B cell (primary cell): ENCODE measurements at places on chromosomes 5 and 9. TPM values are rescaled to one million over a fixed set of nuclear protein-coding genes. Genes with fewer than 3 reads are reported as not detected.

DNA sequence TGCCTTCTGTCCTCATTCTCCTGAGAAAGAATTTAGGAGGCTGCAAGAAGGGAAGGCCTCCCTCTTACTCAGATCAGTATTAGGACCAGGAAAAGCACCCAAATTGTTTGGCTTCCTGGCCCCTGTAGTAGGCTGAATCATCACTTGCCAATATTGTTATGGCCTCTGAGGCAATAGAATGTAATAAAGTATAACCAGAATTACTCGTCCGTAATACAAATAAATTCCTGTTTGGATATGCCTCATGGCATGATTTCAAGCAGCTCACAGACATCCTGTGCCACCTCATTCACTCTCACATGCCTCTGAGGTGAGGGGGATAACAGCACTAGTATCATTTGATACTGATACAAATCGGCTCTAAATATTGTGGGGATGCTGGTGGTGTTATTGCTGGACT lies 427.3 kb downstream of the ISL1 start:
- DNase-seq = no peak

- DNase-seq = no peak
Observed at GRCh38 chr5:111655169-111655924, 101.6 kb downstream of the NREP start.

DNA sequence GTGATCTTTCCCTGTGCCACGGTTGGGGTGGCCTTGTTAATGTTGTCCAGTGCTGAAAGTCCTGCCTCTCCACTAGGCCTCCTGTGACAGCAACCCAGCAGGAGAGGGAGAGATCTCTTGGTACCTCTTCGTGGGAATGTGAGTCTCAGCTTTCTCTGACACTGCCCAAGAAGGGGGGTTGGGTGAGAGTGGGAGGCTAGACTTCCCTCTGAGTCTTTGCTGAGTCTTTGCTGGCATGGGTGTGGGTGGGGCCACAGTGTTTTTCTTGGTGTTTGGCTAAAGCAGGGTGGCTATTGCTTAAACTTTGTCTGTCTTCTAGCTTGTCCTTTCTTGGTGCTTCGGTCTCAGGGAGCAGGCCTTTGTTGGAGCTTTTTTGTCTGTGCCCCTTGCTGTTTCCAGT lies 145.6 kb downstream of the GNA14 start:
- no peak for DNase-seq

- no peak for DNase-seq
Observed at GRCh38 chr5:137734331-137734730, 1.6 kb downstream of the KLHL3 start.

DNA sequence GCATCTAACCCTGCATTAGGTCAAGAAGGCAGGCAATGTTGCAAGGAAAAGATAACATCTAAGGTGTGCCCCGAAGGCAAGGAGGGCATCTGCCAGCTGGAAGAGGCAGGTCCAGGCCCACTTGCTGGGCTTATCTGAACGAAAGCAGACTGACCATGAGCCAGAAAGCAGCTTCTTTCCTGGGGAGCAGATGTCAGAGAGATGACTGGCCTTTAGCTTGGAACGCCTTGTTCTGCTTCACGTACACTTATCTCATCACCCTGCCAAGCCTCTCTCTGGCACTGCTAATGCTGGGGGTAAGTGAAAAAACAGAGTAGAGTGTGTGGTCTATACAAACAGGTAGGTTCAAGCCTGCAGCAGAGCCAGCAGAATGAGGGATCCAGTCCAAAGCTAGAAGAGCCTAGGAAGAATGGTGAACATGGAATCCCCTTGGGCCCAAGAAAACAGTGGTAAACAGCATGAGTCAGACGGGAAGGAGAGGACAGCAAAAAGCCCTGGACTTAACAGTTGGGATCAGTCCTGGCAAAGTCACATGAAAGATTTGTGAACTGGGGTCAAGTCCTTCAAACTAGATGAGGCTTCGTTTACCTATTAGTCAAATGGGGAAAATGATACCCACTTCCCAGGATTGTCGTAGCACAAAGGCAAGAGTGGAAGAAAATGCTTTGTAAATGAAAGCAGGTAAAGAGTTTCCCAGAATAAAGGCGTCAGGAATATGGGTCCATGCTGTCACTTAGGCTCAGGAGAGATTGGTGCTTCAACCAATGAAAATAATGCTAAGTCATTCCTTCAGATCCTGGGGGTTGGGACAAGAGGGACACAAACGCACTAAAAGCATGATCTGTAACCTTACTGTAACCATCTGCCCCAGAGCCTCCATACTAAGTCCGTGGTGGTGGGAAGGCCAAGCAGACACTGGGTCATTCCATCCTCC lies 200.9 kb downstream of the SLIT3 start:
- DNase-seq = no peak

DNA sequence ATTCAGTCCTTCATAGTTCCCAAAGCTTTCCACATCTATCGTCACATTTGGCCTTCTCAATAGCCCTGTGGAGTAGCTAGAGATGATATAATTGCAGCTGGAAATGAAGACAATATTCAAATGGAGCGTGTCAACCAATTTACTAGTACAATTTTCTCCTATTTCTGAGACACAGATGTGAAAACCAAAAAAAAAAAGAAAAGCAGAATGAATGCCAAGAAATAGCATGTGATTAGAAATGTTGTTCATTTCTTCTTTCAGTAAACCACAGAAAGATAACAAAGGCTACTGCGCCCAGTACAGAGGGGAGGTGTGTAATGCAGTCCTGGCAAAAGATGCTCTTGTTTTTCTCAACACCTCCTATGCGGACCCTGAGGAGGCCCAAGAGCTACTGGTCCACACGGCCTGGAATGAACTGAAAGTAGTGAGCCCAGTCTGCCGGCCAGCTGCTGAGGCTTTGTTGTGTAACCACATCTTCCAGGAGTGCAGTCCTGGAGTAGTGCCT lies 99.0 kb downstream of the MUSK start:
- no peak for DNase-seq

- DNase-seq = no peak
Observed at GRCh38 chr5:138721979-138722378, 31.2 kb upstream of the CTNNA1 start.

DNA sequence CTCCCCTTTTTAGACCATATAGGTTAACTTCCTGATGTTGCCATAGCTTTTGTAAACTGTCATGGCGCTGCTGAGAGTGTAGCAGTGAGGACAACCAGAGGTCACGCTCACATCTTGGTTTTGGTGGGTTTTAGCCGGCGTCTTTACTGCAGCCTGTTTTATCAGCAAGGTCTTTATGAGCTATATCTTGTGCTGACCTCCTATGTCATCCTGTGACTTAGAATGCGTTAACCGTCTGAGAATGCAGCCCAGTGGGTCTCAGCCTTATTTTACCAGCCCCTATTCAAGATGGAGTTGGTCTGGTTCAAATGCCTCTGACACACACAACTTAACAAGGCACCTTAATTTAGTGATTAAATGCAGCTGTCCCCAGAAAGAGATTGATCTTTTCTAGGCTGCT lies 23.9 kb upstream of the KDM4C start:
- no peak for DNase-seq

DNA sequence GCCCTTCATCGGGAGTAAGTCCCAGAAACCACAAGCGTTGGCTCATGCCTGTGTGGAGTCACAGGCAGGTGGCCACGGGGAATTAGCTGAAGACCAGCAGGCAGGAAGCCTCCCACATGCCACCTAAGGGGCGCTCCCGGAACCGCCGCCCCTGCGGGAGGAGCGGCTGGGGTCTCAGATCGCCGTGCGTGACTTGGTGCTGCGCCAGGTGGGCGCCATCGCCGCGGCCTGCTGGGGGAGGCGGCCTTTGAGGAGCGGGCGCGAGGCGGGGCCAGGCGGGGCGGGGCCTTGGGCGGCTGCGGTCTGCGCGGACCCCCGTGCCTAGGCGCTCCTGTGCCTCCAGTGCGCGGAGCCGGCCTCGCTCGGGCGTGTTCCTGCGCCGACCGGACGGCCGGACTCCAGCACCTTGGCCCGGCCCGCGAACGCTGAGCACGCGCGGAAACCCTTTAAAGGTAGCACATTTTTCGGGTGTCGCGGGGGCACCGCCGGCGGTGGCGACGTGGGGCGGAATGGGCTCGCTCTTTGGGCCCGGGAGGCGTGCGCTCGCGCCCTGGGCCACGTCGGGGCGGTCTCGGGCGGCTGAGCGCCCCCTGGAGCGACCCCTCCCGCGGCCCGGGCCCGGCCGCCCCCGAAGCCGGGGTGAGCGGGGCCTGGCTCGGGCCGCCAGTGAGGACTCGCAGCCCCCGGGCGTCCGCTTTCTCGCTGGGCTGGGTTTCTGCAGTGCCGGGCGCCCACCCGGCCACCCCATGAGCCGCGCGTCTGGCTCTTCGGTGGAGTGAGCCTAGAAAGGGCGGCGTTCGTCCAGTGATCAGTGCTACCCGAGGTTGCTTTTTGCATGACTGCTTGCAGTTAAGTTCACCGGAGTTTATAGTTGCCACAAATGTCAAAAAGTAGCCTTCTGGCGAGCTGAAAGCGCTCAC lies 24.5 kb downstream of the LECT2 start:
- DNase-seq = no peak

- DNase-seq = no peak
Observed at GRCh38 chr9:8188723-8189407, 389.3 kb upstream of the DMAC1 start.

GRCh38 chr5:172906436-172906835 lies 52.8 kb upstream of the RPL26L1 start:
- DNase-seq = no peak

DNA sequence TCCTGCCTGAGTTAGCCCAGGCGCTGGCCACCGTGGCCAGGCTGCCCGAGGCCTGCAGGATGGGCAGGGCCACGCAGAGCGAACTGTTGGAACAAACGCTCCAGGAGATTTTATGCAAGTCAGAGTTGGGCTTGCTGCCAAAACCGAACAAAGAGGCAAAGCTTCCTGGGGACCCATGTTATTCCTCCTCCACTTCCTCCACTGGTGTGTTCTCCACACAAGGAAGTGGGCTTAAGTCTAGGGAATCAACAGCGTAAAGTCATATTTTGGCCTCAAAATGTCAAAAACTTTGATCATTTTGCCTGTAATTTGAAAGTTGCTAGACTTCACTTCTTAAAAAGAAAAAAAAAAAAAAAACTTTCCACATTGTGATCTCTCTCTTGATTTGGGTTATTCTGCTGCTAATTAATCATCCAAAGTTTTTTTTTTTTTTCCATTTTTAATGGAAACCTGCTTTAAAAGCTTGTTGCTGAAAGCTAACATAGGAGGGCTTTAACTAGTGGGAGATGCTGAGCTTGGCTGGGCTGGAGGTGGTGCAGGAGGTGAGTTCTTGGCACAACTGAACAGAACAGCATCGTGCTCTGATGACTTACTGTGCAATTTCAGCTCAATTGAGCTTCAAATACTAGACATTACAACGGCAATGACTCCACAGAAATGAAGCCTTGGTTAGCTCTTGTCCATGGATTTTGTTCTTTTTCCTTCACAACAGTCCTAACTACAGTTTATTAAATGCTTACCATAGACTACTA lies 73.0 kb downstream of the PTPDC1 start:
- no peak for DNase-seq

DNA sequence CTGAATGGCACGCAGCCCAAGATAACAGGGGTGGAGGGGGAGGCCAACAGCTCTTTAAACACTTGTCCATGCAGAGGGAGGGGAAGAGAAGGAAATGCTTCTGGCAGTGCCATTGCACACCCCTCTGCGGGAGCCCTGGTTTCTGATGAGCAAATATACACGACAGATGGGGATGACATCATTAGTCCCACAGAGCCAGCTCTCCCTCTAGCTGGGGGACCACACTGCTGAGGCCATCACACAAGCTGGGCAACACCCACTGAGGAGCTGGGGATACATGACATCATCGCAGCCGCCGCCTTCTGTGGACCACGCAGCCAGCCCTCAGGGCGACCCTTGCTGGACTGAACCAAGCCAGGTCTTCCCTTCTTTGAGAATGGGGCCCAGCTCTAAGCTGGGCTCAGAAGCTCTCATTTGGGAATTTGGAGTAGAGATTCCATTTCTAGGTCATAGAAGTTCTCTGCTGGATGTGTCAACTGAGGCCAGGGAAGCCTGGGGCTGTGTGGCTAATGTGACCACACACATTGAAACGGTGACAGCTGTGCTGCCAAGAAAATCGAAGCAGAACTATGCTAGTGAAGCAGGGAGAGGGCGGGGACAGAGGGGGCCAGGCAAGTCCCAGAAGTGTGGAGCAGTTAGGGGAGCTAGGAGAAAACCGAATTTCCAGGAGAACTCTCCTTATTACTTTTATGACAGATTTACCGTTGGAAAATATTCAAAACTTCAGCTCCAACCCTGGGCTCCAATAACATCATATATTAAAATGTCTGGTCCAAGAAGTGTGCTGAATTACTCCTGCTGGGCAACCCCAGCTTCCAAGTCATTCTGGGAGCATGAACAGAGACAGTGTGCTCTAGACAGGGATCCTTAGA lies 79.5 kb downstream of the PRRT1B start:
- no peak for DNase-seq

GRCh38 chr5:53319315-53319714 lies 161.1 kb upstream of the FST start:
- DNase-seq = no peak

DNA sequence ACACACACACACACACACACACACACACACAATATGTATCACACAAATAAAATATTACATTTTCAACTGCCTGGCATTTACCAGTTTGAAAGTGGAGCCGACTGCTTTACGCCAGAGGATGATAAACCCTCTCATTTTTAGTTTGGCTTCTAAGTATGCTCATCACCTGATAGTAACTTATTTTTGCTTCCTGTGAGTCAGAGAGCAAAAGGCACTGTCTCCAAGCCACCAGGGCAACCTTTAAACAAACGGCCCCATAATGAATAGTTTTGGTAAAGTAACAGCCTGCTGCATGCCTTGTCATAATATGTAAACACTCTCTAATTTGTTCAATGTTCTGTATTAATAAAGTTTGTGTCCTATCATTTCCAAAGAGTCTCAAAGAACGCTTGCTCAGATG lies 26.9 kb downstream of the KLF4 start:
- DNase-seq = no peak

DNA sequence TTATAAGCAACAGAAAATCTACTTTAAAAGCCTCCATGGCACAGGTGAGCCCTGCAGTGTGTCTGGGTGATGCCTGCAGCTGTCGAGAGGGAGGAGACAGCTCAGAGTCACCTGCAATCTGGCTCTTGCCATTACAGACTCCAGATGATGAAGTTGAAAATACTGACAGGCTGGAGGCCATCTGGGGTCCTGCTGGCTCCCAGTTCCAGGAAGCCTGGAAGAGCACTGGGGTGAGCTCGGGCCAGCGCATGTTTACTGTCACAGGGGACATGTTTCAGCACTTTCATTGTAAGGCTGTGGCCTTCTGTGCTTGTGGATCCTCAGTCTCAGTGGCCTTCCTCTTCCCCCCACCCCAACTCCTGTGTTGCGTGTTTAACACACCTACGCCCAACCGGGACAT lies 28.4 kb downstream of the CEL start:
- no peak for DNase-seq

SLC4A9 gene
- total RNA-seq = not detected in 2 replicates

CDKN2A gene
- total RNA-seq = 9.5 and 11.7 TPM in 2 replicates

BTNL9 gene
- 160 and 173 TPM in 2 replicates for total RNA-seq

HAPLN1 gene
- total RNA-seq = not detected in 2 replicates

SLC6A18 gene
- not detected in 2 replicates for total RNA-seq

ATG10 gene
- 9.8 and 11.6 TPM in 2 replicates for total RNA-seq

FRRS1L gene
- total RNA-seq = not detected in 2 replicates

IL3 gene
- not detected in 2 replicates for total RNA-seq

IFNA2 gene
- total RNA-seq = not detected in 2 replicates

SHOC1 gene
- not detected in 2 replicates for total RNA-seq

TXNDC8 gene
- not detected in 2 replicates for total RNA-seq

FCHO2 gene
- total RNA-seq = 6.5 and 11.0 TPM in 2 replicates

GAS1 gene
- 0.15 and 0.39 TPM in 2 replicates for total RNA-seq
